Mesenteric fat pad (tissue), 1 donor: ENCODE measurements at places on chromosomes 16 and 17. TPM values are rescaled to one million over a fixed set of nuclear protein-coding genes. Genes with fewer than 3 reads are reported as not detected.

Gene DNAI2
- total RNA-seq: not detected

Gene DHRS7C
- total RNA-seq: not detected

Gene NHERF2
- total RNA-seq: 238 TPM

Gene PIMREG
- not detected for total RNA-seq

Gene ABCC1
- 42.8 TPM for total RNA-seq

Gene CLDN7
- 5.6 TPM for total RNA-seq

Gene CDRT15
- total RNA-seq: not detected

Gene FN3KRP
- total RNA-seq: 20.4 TPM

Gene SCGB1C2
- total RNA-seq: not detected

Gene PIGS
- total RNA-seq: 50.7 TPM

Gene EPN3
- not detected for total RNA-seq

Gene DPEP3
- total RNA-seq: 0.16 TPM

Gene FOXF1
- 4.2 TPM for total RNA-seq

Gene G6PC1
- total RNA-seq: not detected

Gene B4GALNT2
- total RNA-seq: not detected

Gene ABCA10
- 17.8 TPM for total RNA-seq

Gene ZNF423
- total RNA-seq: 13.5 TPM

Gene PIK3R6
- 1.6 TPM for total RNA-seq

Gene NPIPB13
- total RNA-seq: 25.7 TPM

Gene DOK4
- 7.3 TPM for total RNA-seq

Gene MMP28
- 51.7 TPM for total RNA-seq

Gene CPPED1
- total RNA-seq: 22.7 TPM

Gene TERB1
- total RNA-seq: not detected

Gene CCL15
- total RNA-seq: not detected

Gene MT1G
- 41.5 TPM for total RNA-seq

Gene ABCC6
- total RNA-seq: 6.9 TPM

Gene DHRS7B
- 34.4 TPM for total RNA-seq

Gene PPP1R27
- total RNA-seq: not detected

Gene CDIP1
- total RNA-seq: 24.8 TPM

Gene MYADML2
- total RNA-seq: not detected

Gene CFAP97D1
- total RNA-seq: not detected

Gene TPSAB1
- 10.7 TPM for total RNA-seq

Gene TSPAN10
- total RNA-seq: 0.29 TPM

Gene TVP23A
- total RNA-seq: 0.45 TPM

Gene DHRS13
- 5.5 TPM for total RNA-seq

Gene LRRC37A
- total RNA-seq: 3.7 TPM

Gene GLP2R
- 6.7 TPM for total RNA-seq
